ENCODE measurements at places on chromosomes 16 and 17.

DNA sequence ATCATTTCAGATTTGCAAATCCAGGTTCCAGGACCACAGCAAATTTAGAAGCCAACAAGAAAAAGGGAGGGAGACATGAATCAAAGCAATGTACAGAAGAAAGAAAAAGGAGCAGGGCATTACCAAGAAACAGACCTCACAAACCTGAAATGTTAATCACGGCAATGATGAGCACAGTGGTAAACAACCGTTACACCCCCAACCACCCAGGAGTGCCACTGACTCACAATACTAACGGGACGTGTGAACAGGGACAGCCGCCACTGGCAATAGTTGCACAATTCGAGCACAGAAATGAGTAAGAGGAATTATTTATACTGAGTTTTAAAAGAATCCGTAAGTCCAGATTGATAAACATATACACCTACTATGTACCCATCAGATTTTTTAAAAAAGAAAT lies 13.8 kb downstream of the USP22 start:
- DNase-seq: no peak

GRCh38 chr16:57191056-57191571 lies 5.0 kb downstream of the RSPRY1 start:
- no peak for DNase-seq

GRCh38 chr17:7204336-7204735 lies 15.3 kb downstream of the DLG4 start:
- DNase-seq: no peak

- DNase-seq: no peak
Measured at GRCh38 chr17:40025991-40026815, 11.0 kb downstream of the CSF3 start.

DNA sequence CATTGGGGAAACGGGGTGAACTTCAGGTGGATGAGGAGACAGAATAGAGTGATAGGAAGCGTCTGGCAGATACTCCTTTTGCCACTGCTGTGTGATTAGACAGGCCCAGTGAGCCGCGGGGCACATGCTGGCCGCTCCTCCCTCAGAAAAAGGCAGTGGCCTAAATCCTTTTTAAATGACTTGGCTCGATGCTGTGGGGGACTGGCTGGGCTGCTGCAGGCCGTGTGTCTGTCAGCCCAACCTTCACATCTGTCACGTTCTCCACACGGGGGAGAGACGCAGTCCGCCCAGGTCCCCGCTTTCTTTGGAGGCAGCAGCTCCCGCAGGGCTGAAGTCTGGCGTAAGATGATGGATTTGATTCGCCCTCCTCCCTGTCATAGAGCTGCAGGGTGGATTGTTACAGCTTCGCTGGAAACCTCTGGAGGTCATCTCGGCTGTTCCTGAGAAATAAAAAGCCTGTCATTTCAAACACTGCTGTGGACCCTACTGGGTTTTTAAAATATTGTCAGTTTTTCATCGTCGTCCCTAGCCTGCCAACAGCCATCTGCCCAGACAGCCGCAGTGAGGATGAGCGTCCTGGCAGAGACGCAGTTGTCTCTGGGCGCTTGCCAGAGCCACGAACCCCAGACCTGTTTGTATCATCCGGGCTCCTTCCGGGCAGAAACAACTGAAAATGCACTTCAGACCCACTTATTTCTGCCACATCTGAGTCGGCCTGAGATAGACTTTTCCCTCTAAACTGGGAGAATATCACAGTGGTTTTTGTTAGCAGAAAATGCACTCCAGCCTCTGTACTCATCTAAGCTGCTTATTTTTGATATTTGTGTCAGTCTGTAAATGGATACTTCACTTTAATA lies 7.0 kb upstream of the TMEM235 start:
- no peak for DNase-seq

- DNase-seq: no peak
Measured at GRCh38 chr16:71572497-71573116, 4.3 kb downstream of the TAT start.

GRCh38 chr16:2500430-2500917 lies 13.3 kb upstream of the ATP6V0C start:
- no peak for DNase-seq

DNA sequence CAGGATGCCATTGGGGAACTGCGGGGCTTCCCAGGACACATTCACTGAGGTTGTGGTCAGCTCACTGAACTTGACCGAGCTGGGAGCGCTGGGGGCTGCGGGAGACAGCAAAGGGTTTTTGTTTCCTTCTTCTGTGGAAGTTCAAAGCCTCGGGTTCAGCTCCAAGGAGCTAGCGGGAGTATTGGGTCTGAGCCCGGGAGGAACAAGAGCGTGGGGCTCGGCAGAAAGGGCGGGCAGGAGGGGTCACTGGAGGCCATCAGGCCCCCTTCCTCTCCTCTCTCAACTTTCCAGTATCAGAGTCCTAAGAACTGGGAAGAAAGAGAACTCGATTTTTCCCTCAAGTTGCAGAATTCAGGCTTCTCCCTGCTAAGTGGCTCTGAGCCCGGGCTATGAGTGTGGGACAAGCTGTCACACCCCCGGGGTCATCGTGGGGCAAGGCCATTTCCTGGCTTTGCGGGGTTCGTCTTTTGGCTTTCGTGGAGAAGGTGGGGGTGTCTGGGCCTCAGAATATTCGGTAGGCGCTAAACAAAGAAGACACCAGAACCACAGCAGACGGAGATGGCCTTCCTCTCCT lies 53.6 kb upstream of the CDC42EP4 start:
- no peak for DNase-seq

- DNase-seq: no peak
Measured at GRCh38 chr16:12535535-12536411, 267.9 kb downstream of the CPPED1 start.

- DNase-seq: no peak
Measured at GRCh38 chr16:11198828-11199227, 57.2 kb downstream of the SOCS1 start.

- no peak for DNase-seq
Measured at GRCh38 chr16:69600202-69600601, 34.4 kb downstream of the NFAT5 start.

- DNase-seq: peak; percentile 23
Measured at GRCh38 chr16:70253291-70254106, 1.8 kb upstream of the EXOSC6 start.

DNA sequence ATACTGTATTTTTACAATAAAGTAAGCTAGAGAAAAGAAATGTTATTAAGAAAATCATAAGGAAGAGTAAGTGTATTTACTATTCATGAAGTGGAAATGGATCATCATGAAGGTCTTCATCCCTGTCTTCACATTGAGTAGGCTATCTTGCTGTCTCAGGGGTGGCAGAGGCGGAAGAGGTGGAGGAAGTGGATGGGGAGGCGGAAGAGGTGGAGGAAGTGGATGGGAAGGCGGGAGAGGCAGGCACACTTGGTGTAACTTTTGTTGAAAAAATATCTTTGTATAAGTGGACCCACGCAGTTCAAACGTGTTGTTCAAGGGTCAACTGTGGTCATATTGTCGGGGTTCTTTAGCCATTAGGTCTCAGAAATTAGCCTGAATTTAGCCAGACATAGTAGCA lies 50.2 kb downstream of the PIGL start:
- no peak for DNase-seq

- DNase-seq: peak; percentile 30
Measured at GRCh38 chr16:996681-997080, 15.1 kb downstream of the SOX8 start.

DNA sequence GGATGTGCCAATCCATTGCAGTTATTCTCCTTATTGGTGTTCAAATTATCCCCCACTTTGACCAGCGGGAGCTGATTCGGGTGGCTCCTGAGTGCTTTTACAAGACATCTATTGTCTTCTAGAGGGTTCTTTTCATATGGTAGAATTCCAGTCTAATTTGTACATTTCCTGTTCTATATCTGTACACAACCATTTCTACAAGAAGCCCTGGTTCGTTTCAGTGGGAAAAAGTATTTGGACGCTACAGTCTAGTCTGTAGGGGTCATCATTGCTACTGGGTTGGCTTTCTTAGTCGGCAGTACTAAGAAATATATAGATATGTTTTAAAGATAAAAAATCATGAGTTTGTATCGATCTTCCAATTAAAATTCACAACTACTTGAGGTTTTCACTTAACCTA lies 262.6 kb downstream of the MAP2K6 start:
- no peak for DNase-seq

DNA sequence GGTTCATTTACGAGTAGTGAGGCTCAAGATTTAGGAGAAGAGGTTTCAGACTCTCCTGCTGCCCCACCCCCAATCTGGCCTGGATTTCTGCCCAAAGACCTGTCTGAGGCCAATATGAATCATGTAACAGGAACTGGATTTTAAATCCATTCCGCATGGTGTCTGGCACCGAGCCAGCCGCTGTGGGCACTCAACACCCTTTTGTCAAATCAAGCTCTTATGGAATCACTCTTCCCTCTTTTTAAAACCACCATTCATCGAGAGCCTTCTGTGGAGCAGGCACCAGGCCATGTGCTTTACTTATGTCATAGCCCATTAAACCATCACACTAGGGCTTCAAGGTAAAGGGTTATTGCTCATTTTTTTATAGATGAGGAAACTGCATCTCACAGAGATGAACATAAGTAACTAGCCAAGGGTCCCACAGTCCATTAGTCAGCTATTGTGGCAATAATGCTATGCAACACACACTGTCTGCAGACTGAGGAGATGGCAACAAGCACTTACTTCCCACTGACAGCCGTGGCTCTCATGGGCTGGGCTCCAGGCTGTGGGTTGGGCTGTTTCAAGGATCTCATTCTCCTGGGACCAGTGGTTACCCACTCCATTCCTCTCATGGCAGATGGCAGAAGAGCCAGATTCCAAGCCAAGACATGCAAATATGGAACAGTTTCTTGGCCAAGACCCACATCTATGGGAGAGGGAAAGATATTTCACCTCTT lies 93.6 kb downstream of the WSCD1 start:
- DNase-seq: no peak

- no peak for DNase-seq
Measured at GRCh38 chr17:78300962-78301820, 58.7 kb downstream of the SOCS3 start.

DNA sequence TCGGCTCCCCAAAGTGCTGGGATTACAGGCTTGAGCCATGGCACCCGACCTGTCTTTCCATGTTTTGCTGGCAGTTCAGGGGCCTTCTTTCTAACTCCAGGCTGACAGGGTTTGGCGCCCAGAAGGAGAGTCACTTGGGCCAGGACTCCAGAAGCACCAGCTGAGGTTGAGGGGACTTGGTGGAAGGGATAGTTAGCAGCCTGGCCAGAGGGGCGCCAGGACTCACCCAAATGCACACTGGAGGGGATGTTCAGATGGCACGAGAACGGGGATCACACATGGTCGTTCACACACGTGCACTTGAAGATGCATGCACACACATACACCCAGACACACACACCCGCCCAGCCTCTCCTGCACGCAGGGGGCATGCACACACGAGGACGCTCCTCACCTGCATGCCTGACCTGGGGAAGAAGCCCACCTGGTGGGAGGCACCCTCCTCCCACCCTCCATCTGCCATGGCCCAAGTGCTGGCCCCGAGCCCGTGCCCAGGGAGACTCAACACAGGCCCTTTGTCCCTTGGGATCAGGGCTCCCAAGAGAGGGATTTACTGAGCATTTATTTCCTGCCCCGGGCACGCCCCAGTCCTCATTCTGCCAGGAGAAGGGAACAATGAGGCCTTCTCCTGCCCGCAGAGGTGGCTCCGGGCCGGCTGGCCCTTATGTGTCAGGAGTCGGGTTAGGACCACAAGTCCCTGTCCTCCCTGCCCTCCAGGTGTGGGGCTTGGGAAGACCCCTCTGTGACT lies 2.3 kb upstream of the PRSS21 start:
- no peak for DNase-seq

DNA sequence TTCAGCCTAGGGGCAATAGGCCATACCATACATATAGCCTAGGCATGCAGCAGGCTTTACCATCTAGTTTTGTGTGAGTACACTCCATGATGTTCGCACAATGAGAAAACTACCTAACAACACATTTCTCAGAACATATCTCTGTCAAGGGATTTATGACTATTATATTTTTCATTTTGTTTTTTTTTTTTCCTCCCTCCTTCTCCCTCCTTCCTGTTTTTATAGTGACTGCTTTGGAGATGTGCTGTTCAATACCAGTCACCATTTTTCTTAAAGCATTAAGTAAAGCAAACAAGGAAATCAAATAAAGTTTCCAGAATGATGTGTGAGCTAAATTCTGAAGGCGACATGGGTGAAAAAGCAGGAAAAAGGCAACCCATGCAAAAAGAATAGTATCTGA lies 194.6 kb downstream of the STX8 start:
- DNase-seq: no peak

DNA sequence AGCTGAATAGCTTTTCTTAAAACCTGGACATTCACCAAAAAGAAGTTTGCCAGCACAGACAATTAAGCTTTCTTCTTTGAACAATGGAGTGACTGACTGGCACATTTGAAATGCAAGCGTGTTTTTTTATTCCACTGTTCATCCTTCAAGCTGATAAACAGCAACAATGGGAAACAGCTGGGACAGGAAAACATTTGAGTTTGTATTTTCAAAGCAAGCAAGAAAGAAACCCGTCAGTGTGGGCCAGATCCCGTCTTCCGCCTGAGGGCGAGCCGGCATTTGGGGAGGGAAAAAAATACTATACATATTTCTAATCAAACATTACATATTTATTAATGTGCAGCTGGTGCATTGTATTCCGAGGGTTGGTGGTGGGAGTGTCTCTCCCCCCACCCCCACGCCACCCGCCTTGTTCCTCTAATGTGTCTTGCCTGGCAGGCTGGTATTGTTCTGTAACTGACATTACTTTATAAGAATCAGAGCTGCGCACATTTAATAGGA lies 94.3 kb downstream of the CYLD start:
- no peak for DNase-seq

- DNase-seq: no peak
Measured at GRCh38 chr17:52237151-52237550, 78.6 kb upstream of the CA10 start.

DNA sequence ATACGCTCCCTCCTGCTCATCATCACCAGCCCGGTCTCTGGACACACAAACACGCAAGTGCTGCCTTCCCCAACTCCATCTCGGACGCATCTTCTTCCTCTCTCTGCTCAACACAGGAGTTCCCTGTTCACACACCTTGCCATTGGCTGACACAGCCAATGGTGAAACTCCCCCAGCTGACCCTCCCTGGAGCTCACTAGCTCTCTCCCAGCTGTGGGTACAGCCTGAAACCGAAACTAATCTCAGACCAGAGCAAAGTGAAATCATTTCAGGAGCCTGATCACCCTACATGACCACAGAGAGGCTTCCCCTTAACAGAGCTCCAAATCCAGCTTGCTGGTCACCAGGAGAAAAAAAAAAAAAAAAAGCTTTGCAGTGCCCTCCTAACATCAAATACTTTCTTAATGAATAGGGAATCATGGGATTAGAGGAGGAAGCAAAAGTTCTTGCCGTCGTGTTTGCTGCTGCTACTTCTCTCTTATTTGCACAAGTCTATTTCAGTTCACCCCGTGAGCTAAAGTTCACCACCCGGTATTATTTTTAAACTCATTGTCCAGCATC lies 8.3 kb downstream of the CUEDC1 start:
- DNase-seq: no peak
